ENCODE measurements at places on chromosomes 7 and 10.

DNA sequence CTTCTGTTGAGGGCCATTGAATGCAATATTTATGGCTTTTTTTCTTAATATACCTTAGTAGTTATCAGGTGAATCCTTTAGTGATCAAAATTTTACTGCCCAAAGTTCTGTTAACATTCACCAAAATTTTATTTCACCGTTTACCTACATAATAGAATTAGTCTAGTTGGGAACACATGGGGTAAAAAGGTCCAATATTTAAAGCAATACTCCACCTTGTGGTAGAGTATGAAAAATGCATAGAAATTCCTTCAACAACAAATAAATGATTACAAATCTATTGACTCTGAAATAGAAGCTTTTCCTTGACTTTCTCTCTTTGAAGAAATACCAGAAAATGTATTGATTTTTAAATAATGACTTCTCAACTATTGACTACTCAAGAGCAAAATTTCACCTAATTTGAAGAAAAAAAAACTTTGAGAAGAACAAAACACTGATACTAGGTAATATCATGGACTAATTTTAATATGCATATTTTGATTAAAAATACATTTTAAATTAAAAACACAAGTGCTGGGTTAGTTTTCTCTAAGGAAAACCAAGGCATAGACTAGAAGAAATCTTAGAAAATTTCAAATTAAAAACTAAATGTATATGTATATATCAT, 43.3 kb downstream of the POLR1F start:
- DNase-seq, result peak; percentile 16

DNA sequence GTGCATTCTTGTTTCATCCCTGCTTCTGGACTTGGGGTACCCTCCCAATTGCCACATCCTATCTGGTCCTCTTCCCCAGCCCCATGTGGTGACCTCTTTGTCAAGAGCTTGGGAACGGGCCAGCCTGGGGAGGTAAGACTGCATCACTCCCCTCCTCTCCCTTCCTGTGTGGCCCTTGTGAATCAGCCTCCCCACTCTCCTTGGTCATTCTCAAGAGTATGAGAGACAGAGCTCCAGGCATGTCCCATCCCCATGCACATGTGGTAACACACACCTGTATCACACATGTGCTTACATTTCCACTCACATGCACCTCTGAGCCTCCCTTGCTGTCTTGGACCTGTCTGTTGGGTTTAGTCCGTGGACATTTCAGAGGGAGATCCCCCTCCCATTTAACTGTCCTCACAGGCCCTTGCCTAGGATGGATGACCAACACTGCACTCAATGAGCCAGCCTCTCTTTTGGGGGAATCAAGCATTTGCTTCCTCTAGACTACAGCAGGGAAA, 2.6 kb downstream of the MRPL43 start:
- no peak for DNase-seq

DNA sequence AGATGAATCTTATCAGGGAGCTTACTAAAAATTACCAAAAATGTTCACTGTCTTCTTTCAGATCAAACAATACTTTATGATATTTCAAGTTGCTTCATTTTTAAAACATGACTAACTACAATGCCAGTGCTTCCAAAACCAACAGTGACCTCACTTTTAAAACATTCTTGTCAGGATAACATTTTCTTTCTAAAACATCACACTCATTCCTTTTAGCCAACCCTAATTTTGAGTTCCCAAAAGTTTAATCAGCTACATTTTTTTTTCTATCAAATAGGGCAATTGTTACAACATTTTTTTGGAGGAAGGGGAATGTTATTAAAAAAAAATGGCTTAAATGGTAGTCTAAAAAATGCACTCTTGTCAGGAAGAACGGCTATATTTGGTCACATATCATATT, 37.3 kb downstream of the RTKN2 start:
- no peak for DNase-seq

- no peak for DNase-seq
These were observed 717.5 kb upstream of the LRRN3 start for GRCh38 chr7:110373416-110373815.

DNA sequence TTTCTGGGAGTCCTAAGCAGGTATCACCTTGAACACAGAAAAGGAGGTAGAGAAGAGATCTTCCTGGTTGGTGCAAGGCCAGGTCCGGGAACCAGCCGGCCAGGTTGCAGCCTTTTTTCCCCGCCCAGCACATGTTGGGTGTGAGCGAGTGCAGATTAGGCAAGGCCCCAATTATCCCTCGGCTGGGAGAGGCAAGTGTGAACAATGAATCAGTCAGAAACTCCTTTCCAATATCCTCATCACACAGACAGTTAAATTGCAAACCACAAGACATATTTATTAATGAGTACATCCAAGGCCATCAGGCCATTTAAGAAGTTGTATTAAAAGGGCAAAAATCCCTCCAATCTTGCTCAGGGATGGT, 115.0 kb upstream of the AFAP1L2 start:
- DNase-seq, result no peak

- no peak for DNase-seq
These were observed 163.1 kb downstream of the CAMK1D start for GRCh38 chr10:12512332-12513002.

DNA sequence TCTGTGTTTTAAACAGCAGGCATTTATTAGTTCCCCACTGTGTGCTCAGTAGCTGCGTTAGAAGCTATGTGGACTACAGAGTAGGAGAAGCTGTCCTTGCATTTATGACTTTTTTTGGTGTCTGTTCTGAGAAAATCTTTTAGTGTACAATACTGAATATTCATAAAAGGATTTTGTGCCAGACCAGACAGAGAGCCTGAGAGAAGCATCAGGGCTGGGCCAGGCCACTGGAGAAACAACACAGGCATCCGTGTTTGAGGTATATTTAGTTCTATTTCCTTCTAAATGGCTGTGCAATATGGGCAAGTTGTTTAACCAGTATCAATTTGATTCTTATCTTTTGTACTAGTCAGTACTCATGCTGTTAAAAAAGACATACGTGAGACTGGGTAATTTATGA, 182.8 kb downstream of the SH2D4B start:
- no peak for DNase-seq

DNA sequence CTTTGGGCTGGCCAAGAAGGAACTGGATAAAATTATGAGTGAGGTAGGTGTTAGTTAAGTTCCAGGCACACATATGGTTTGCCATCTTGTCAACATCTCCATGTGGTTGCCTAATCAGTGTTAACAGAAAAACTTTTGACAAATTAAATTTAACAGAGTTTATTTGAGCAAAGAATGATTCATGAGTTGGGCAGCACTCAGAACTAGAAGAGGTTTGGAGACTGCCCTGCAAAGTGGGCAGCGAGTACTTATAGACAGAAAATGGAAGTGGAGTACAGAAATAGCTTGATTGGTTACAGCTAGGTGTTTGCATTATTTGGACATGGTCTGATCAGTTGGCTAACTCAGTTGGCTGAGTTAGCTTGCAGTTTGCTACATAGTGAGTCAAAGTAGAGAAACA, 37.5 kb upstream of the AGK start:
- DNase-seq, result no peak

All from CD4-positive, alpha-beta memory T cell (primary cell).